ENCODE measurements at places on chromosomes 1 and 21.
A peak's percentile ranks its signal among the peaks of the same experiment; 100 is the strongest.

GRCh38 chr1:18941221-18942141 lies 15.0 kb downstream of the IFFO2 start:
- no peak for DNase-seq

DNA sequence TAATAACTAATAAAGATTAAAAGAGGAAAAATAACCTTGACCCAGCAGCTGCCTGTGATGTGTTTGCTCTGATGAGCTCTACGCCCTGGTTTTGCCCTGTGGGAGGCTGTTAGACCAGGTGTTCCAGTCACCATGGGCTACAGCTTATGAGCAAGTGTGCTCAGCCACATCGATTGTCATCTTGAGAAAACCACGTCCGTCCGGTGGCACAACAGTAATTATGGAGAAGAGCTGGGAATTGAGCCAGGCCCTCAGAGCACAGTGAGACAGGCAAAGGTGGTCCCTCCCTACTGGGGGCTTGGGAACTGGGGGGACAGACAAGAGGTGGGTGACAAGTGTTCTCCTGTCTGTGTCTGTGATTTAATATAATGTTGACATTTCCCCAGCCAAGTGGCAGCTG lies 420.5 kb downstream of the MATN1 start:
- DNase-seq: no peak

DNA sequence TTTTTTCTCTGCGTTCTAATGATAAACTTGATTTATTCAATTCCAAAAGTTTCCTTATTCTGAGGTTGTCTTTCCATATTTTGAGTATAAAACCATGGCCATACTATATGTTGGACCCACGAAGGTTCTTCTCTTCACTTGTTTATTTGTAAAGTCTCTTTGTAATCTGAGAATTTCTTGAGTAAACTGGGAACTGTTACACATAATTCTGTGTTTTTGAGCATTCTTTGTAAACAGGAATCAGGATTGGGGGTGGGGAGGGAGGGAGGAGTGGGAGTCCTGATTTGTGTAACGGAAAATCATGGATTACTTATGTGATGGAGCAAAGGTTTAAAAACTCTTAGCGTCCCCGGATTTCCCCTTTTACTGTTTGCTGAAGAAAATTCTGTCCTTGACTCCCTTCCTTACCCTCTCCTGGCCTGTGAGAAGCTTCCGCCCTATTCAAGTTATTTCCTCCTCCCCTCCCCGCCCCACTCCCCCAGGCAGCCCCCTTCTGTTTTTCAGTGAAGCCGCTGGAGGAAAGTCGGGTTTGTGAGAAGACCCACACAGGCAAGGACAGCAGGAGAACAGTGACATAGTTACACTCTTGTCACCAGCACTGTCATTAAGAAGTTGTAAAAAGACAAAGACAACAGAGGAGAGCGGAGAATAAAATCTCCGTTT lies 6.4 kb upstream of the NBPF11 start:
- peak; percentile 4 for DNase-seq

DNA sequence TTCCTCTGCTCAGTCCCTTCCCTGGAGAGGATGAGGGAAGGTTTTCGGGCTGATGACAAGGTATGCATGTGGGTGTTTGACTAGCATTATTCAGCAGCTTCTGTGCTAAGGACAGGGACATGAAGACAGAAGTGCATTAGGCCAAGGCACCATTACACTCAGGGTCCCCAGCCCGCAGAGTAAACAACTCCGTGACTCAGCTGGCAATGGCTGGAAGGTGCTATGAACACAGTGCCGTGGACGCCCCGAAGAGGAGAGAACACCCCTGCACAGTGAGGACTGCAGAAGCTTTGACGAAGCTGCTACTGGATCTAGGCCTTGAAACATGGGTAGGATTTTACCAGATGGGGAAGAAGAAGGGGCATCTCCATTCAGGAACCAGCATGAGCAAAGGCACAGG lies 13.7 kb upstream of the EPS8L3 start:
- DNase-seq: no peak

GRCh38 chr1:224613486-224613885 lies 2.6 kb upstream of the CNIH3 start:
- DNase-seq: no peak

- no peak for DNase-seq
Observed at GRCh38 chr1:65756616-65757015, 36.1 kb upstream of the PDE4B start.

DNA sequence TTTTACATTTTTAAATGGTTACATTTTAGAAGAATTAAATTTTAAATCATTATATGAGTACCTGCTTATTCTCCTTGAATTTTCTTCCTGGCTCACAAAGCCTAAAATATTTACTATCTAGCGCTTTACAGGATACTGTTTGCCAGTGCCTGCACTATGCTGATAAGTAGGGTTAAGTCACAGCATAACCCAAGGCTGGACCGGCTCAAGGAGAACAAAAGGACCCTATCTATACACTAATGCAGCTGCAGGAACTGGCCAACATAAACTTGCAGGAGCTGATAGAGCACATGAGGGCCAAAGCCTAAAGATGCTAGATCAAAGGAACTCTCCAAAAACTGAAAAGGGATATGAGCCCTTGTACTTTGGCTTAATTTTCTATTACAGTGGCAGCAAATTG lies 1086.9 kb upstream of the TMPRSS15 start:
- no peak for DNase-seq

GRCh38 chr1:220708936-220709801 lies 19.0 kb downstream of the C1orf115 start:
- DNase-seq: no peak

- peak; percentile 65 for DNase-seq
Observed at GRCh38 chr1:199954699-199955098, 72.8 kb upstream of the NR5A2 start.

GRCh38 chr1:41838266-41838665 lies 80.5 kb downstream of the HIVEP3 start:
- DNase-seq: no peak

DNA sequence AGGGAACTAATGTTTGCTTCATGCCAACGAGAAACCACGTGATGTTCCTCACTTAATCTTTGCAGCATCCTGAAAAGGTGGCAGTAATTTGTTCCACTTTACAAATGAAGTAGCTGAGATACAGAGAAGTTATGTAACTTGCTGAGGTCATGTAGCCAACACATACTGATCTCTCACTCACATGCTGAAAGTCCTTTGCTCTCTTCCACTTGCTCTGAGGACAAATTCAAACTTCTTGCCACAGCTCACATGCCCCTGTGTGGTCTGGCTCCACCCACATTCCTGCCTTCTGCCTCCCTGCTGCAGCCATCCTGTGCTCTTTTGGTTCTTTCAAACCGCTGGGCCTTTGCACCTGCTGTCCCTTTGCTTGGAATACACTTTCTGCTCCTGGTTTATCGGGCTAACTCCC lies 55.4 kb downstream of the TMCO4 start:
- no peak for DNase-seq

Data from NAMALWA (cell line).